NCI-H146 (cell line): ENCODE measurements at places on chromosomes 3 and 15.

- DNase-seq: no peak
Measured at GRCh38 chr3:155178810-155179436, 98.8 kb downstream of the MME start.

- DNase-seq: no peak
Measured at GRCh38 chr15:65867244-65867643, 2.0 kb upstream of the RAB11A start.

DNA sequence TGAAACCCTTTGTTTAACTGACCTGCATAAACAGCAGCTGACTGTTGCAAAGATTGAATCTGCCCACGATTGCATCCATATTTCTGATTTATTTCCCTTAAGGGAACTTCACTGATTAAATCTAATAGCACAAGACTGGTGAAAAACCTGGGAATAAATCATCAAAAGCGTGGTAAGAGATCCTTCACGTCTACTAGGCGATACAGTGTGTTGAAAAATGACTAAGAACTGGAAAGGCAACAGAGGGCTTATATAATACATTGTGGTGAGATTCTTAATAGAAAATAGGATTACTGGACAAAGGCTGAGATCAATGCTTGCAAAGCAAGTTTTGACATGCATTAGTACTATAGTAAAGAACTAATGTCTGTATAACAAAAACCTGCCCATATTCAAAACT lies 49.0 kb downstream of the POLQ start:
- no peak for DNase-seq

- no peak for DNase-seq
Measured at GRCh38 chr3:158381262-158381868, 189.6 kb upstream of the MLF1 start.

- DNase-seq: no peak
Measured at GRCh38 chr15:62472616-62473299, 307.7 kb upstream of the C2CD4B start.

DNA sequence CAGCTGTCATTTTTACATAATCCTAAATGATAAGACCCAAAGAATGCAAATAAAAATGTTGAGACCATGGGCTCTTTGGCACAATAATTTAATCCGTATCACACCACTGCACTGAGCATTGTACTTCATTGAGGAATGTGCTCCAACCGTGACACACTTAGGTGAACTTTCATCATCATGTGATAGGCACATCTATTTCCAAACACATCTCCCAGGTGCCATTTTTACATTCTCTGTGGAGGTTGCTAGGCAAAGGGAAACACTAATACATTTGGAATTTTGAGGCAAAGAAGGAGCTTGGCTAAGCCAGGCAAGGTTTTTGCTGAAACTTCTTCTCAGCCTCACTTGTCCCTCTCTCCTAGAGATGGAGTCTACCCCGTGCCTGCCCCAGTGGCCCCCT lies 68.7 kb downstream of the LRTM1 start:
- no peak for DNase-seq

DNA sequence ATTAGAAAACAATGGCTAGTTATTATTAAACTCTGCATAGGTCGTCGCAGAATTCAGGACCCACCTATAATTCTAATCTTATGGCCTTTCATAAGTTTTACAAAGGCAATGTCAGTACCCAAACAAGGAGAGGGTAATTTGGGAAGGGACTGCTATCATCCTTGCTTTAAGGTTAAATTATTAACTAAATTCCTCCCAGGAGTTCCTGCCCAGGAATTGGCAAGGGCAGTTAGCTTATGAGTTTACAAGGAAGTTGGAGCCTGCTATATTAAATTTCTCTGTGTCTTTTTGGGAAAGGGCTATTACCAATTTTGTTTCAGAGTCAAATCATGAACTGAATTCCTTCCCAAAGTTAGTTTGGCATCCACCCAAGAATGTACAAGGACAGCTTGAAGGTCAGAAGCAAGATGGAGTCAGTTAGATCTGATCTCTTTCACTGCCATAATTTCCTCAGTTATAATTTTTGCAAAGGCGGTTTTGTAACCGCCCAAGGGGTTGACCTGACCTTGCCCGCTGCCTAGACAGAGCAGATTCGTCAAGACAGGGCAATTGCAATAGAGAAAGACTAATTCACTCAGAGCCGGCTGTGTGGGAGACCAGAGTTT lies 45.3 kb upstream of the LHFPL4 start:
- no peak for DNase-seq

- DNase-seq: no peak
Measured at GRCh38 chr3:40308725-40309417, 636 bp upstream of the EIF1B start.

DNA sequence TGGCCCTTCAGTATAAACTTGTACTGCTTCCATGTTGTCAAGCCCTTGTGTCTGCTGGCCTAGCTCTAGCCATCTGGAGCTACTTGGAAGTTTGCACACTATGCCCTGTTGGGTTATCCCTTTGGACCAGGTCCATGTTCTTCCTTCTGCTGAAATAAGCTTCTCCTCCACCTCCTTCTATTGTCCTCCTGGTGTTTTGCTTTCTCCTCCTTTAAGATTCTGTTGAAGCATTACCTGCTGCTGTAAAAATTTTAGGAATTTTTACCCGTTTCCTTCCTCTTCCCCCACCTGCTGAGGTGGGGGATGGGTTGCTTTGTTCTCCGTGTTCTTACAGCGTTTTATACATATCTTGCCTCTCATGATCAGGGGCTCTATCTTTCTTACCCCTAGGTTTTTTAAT lies 51.7 kb downstream of the SH3GL3 start:
- DNase-seq: no peak
